Stimulated activated CD4-positive, alpha-beta T cell treated with anti-CD3 and anti-CD28 coated beads, Interleukin-4, amount 100 ng/mL, for 48 hours (primary cell): ENCODE measurements at places on chromosomes 13 and 19.

- DNase-seq: no peak
Observed at GRCh38 chr13:79646880-79647279, 165.9 kb downstream of the NDFIP2 start.

DNA sequence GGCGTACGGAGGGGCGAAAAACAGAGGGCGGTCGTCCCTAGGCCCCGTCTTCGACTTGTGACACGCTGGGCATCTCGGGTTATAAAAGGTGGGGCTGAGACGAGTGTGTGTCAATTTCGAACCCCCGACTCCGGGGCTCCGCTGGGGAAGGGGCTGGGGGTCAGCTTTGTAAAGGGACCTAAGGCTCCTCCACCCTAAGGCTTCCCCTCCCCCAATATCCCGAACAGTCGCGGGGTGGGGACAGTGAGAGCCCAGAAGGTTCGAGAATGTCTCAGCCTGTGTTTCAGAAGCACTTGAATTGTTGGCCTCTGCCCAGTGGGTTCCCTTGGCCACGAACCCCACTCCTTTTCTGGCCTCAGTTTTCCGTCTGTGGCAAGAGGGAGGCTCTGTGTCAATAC is 450 bp downstream of the SELENOW start:
- no peak for DNase-seq

DNA sequence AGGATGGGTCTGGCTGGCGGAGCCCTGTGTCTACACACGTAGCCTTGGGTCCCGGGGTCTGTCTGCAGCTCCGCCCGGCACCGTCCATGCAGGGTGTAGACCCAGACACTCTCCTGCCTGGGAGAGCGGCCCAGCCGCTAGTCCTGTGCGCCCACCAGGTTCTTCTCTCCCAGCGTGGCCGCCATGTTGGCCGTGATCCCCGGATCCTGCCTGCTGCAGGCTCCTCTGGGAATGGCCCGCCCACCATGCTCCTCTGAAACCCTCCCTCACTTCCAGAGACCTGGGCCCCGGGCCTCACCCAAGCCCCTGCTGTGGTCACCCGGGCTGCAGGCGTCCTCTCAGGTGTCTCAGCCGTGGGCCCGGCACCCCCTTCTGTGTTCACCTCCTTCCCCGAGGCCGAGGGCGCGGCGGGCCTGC is 57.7 kb upstream of the MCF2L start:
- no peak for DNase-seq

DNA sequence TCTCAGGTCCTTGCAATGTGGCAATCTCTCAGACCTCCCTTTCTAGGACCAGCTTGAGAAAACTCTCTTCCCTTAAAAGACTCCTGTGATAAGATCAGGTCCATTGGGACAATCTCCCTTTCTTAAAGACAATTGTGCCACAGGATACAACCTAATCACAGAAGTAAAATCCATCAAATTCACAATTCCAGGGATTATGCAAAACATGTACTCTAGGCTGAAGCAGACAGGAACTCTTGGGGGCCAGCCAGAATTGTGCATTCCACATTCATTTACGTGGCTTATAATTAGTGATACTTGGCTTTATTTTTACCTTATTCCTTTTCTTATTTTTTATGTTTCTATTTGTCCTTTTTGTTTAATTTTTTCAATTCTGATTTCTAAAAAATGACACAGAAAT is 257.9 kb downstream of the KLF12 start:
- no peak for DNase-seq

DNA sequence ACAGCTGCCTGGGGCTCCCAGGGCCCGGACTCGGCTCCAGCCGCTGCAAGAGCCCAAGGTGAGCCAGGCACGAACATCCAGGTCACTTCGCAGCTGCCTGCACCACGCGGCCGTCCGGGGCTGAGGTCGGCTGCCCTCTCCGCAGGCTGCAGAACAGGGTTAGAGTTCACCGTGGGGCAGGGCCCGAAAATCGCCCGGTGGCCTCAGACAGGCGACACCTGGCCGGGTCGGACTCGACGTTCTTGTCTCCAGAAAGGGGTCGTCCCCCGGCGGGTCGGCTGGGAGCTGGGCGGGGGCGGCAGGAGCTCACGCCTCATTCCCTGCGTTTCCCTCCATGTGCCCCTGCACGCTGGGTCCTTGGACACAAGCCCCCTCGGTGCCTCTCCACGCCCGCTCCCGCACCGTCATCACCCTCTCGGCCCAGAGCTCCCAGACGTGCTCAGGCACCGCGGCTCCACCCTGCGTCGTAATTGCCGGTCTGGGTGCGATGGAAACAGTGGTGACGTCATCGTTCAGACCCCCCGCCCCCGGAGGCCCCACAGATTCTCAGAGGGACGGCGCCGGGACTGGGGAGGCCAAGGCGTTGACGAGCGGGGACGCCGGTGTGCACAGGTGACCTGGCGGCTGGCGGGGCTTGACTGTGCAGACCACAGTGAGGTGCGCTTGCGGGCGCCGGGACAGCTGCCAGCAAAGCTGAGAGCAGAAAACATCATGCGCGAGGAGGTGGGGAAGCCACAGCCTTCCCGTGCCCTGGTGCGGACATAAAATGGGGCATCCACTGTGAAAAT is 4.0 kb upstream of the GRIN3B start:
- peak; percentile 47 for DNase-seq

DNA sequence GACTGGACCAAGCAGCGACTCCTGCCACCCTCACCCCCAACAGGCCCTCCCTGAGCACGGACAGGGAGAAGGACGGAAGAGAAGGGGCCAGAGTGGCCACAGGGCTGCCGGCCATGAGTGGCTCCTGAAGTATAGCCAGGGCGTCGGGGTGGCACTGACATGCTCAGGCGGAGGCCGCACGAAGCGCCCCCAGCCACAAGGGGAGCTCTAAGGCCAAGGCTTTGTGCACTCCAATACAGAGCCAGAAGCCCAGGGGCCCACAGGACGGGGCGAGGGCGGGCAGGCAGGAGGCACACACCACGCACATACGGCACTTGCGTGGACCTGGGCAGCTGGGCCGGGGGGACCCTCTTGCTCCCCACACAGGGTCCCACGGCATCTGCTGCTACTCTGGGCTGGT is 52.0 kb downstream of the KLF2 start:
- peak; percentile 42 for DNase-seq

- DNase-seq: no peak
Observed at GRCh38 chr19:28968721-28969120, 244.2 kb downstream of the UQCRFS1 start.

DNA sequence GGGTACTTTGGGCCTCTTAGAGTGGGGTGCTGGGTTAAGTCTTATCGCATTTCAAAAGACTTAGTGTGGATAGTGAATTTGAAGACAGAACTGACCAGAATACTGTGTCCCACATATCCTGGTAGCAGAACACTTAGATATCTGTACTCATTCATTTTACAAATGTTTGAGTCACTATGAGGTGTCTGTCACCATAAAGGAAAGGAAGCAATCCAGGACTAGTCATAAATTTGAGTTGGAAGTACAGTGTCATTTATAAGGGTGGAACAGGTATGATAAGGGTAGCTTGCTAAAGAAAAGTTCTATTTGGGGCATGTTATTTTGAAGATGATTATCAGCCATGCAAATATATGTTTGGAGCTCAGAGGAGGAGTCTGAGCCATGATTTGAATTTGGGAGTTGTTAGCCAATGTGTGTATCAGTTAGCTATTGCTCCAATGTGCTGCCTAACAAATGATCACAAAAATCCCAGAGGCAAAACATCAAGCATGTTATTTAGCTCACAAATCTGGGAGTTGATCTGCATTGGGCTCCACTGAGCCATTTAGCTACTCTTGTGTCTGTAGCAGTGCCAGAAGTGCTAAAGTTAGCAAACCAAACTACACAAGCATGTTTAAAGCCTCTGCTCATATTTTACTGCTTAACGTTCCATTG is 20.3 kb downstream of the ZNF699 start:
- no peak for DNase-seq

- DNase-seq: no peak
Observed at GRCh38 chr13:91331047-91331915, 16.2 kb upstream of the MIR17HG start.

DNA sequence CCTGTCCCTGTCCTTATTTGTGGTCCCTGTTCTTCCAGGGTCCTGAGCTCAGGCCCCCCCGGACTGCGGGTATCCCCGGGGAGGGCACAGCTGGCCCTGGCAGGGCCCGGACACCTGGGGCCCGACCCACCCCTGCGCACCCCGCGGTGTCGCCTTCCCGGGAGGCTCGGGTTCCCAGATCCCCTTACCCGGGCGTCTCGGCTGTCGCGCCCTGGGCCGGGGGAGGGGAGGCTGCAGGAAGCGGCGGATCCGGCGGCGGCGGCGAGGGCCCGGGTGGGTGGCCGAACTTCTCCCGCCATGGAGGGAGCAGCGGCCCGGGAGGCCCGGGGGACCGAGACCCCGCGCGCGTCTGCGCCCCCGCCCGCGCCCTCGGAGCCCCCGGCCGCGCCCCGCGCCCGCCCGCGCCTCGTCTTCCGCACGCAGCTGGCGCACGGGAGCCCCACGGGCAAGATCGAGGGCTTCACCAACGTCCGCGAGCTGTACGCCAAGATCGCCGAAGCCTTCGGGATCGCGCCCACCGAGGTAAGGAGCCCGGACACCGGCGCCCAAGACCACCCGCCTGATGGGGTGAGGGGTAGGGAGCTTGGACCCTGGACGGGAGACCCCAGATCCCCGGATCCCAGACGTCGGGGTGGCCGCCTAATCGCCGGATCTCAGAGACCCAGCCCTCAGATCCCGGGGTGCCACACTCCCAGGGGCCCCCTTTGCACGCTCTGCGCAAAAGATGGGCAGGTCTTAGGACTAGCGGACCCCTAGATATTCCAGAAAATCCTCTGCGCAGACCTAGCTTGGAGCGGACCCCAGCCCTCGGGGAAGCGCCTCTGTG is at the start of gene GIPC3:
Gene GIPC3 (plus strand): TSS at position 178 of the 826 bp plus-strand sequence. CDS start 120 bp downstream, at position 298.
- DNase-seq: no peak

GRCh38 chr13:48642061-48642460 is 11.7 kb upstream of the CYSLTR2 start:
- no peak for DNase-seq

DNA sequence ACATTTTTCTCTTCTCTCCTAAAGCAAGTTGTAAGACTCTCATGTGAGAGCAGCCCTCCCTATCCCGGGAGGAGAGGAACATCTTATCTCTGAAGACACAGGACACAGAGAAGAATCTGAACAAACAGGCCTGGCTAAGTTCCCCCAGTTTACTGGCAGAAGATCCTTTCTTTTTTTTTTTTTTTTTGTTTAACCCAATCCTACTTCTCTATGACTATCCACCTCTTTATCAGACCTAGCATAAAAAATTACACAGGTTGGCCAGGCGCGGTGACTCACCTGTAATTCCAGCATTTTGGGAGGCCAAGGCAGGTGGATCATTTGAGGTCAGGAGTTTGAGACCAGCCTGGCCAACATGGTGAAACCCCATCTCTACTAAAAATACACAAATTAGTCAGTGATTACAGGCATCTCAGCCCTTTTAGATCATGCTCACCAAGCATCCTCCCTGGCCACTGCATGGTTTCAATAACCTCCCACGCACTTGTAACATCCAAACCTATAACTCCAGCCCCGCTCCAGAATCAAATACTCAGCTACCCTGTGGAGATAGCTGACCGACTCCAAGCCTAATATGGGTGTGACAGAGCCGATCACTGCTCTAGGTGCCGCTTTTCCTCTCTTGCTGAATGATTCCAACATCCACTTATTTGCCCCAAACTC is 27.3 kb upstream of the MUC16 start:
- DNase-seq: no peak

GRCh38 chr19:11942843-11943108 is 17.9 kb downstream of the ZNF700 start:
- DNase-seq: no peak
